Suppressor macrophage (primary cell): ENCODE measurements at places on chromosomes 5 and 9.

- no peak for DNase-seq
Measured at GRCh38 chr5:63152871-63153270, 574.3 kb downstream of the LRRC70 start.

DNA sequence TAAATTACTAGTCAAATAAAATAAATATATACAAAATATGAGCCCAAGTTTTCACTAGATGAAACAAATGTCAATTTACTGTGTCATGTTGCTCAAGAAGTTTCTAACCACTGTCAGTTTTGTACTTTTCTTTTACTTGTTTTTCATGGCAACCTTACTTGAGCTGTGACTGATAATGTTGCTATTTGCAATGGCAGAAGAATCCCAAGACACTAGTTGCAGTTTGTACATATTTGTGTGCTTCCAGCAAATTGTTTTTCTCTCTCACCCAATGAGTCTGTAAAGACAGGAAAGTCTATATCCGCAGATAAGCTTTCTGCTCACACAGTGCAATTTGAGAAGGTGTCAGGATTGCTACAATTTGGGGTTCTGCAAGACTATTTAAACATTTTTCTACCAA is 338.6 kb upstream of the PCSK5 start:
- no peak for DNase-seq

DNA sequence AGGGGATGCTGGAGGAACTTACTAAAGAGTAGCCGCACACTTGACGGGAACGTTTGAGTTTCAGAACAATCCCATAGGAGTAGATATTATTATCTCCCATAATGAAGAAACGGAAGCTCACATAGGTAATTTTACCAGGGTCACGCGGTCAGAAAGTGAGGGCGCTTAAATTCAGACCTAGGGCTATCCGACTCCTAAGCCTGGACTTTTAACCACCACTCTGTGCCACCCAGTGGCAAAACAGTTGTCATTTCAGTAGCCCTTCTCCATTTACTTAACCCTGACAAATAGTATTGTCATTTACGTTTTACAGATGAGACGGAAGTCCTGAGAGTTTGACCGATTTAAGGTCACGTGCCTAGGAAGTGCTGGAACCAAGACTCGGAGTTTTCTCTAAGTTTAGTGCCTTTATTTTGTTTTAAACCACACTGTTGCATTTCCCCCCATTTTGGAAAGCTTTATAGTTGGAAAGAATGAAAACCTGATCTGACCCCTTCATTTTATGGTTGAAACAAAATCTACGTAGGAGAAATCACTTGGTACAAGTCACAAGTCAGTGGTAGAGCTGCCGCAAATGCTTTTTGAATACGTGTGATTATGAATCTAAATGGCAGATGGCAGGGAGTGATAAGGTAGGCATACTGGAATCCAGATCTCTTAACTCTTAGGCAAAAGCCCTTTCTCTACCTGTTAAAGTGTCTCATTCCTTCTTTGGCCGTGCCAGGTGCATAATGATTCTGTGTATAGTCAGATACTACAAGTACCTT is 650 bp downstream of the MRRF start:
- DNase-seq, result peak; percentile 79

DNA sequence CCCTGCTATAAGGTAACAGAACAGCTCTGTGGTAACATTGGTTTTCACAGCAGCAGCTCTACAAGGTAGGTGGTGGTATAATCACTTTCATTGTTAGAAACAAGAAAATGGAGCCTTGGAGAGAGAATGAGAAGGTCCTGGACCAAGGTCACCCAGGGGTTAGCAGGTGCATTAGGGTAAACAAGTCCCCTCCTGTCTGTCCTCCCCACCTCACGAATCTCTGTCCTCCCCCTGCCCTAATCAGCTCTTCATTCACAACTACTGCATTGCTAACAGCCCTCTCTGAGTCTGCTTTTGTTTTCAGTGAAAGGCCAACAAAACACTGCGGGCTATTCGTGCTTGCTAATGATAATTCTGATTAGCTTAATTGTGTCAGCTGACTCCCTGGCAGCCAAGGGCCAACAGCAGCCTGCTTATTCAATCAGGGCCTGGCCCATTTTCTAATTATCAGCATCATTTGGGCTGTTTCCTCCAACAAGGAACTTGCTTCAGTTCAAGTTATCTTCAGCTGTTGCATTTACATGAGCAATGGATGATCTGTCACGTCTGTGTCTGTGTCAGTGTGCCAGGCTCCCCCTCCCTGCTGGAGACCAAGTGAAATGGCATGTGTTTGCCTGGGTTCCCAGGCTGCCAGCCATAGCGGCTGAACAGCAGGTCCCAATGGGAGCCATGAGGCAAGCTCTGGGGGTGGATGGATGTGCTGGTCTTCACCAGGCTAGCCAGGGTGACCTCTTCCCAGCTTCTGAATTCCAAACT is 56.7 kb upstream of the EQTN start:
- DNase-seq, result peak; percentile 54

DNA sequence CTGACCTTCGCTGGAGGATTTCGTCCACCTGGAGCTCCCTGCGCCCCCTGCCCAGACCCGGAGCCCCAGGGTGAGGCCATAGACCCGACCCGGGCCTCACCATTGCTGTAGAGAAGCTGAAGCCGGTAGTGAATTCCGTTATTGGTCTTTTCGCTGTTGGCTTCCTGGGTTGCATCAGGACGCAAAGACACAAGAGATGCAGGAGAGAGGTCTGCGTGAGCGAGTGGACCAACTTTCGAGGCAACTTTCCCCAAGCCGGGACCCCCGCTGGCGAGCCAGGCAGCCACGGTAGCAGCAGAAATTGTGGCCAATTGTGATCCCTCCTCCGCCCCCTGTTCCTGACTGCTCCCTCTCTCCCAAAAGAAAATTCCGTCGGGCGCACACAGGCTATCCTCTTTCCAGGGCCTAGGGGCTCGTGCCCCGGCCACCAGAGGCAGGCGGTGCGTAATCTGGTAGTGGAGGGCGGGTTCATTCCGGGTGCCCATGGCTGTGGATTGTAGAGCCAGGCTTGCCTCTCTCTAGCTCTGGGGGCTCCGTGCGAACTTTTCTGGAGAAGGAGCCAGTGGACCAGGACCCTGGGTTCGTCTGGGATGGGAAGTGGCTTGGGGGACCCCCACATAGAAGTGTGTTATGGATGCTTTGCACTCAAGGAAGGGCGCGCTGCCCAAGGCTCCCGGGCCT is 3.3 kb downstream of the EBF1 start:
- DNase-seq, result no peak

DNA sequence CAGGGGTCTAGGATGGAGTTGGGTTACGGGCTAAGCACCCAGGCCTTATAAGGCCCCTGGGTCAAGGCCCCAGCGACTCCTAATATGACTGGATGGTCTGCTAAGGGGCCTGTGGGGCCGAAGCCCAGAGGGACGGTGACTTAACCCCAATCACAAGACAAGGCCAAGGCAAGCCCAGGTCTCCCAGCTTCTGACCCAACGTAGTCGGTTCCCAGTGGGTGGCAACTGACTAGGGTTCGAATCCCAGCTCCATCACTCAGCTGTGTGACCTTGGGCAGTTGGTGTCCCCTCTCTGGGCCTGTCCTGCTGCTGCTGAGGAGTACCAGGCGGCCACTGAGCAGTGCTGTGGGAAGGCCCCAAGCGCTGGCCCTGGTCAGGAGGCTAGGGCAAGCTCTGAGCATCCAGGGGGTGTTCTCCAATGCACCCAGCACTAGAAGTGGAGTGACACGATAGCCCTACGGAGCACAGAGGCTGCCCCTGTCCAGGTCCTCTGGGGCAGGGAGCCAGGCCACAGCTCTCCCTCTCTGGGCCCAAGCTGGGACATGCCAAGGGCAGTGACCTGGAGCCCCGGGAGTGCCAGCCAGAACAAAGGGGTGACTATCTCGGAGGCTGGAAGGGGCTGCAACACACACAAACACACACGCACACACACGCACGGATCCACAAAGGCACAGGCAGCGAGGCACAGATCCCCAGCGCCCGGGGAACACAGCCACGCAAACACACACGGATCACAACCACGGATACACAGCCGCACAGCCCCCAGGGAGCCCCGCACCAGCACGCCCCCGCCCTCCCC is 512 bp downstream of the AK1 start:
- DNase-seq, result peak; percentile 1

GRCh38 chr5:138568061-138568824 is 7.0 kb downstream of the HSPA9 start:
- DNase-seq, result no peak
